ENCODE measurements at places on chromosomes 11 and 22. TPM values are rescaled to one million over a fixed set of nuclear protein-coding genes. Genes with fewer than 3 reads are reported as not detected.

The SYNGR1 gene
- 16.8 TPM for total RNA-seq

The ADAMTS8 gene
- total RNA-seq = not detected

The RFPL3 gene
- total RNA-seq = not detected

The SLC7A4 gene
- total RNA-seq = 0.14 TPM

The TEF gene
- total RNA-seq = 6.3 TPM

The HBE1 gene
- not detected for total RNA-seq

DNA sequence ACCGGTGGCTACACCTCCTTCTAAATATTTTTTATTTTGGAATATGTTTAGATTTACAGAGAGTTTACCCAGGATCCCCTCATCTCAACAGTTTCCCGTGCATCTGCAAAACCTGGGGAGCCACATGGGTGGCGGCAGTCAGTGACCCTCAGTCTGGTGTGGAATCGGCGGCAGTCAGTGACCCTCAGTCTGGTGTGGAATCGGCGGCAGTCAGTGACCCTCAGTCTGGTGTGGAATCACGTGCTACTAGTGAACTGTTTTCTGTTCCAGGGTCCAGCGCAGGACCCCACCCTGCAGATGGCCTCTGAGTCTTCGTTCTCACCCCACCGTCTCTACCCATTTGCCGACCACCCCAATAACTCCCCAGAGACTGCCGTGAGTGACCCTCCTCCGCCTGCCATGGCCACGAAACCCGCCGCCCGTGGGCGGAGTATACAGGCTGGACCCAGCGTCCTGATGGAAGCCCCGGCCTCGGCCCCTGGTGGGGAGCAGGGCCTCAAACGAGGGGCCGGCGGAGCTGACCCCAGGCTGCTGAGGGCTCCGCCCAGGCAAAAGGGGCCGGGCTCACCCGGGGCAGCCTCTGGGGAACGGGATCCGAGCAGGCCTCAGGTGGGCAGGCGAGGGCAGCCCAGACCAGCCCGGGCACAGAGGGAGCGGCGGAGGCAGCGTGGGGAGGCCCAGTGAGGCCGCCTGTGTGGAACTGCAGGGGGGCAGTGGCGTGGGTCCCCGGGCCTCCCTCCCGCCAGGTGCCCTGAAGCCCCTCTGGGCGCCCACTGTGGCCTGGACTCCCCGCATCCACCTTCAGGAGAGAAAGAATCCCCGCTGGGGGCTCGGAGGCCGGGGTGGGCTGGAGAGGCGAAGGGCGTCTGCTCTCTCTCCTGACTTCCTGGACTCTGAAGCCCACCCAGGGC lies 2.5 kb downstream of the IL17REL start:
- no peak overlapping the region for H3K27ac ChIP-seq
- H3K4me1 ChIP-seq = peaks cover 23% of the 10 kb centered on the region
- no peak for DNase-seq
- peaks cover 5% of the 10 kb centered on the region for H3K36me3 ChIP-seq
- H3K4me3 ChIP-seq = no peak overlapping the region

GRCh38 chr11:76313913-76314740 lies 66.8 kb downstream of the THAP12 start:
- DNase-seq = no peak
- no peak overlapping the region for H3K27ac ChIP-seq
- peaks cover 53% of the 10 kb centered on the region for H3K27me3 ChIP-seq
- H3K36me3 ChIP-seq = no peaks in the 10 kb centered on the region
- H3K4me3 ChIP-seq = no peak overlapping the region

GRCh38 chr22:32650553-32651345 lies 150.8 kb upstream of the TIMP3 start:
- H3K36me3 ChIP-seq = no peaks in the 10 kb centered on the region
- no peak overlapping the region for H3K27ac ChIP-seq
- no peak overlapping the region for H3K4me3 ChIP-seq
- no peak for DNase-seq

DNA sequence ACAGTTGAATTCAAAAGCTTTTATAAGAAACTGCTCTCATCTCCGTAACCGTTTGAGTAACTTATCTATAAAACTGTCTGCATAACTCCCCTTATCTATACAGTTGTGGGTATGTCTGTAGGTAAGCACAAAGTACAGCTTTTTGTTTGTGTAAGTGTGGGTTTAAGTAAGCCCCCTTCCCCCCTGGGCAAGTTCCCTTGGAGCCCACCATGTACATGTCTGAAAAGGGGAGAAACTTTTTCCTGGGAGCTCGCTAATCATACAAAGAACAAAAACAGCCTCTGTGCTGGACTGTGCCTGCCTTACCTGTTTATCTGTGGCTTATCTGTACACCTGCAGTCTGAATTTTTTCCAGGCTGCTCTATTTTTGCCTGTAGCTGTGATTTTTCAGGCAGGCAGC lies 36.3 kb upstream of the TMEM45B start:
- H3K27ac ChIP-seq = no peak overlapping the region
- H3K4me1 ChIP-seq = no peaks in the 10 kb centered on the region
- H3K27me3 ChIP-seq = no peaks in the 10 kb centered on the region

DNA sequence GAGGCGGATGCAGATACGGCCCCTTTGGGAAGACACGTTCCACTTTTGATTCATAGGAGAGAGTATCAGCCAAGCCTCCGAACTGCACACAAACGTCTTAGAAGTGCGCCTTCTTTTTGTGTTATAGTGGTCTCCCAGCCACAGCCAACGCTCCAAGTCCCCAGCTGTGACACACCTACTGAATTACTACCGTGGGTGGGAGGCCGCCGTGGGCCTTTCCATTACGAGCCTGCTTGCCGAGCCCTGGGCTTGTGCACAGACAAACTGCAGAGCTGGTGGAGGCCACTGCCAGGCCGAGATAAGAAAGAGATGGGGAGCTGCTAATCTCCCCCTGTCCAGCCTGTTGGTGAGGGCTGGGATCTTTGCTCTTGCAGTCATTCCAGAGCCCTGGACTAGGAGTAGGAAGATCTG lies 761 bp downstream of the HMBS start:
- H3K4me3 ChIP-seq = peak overlapping the region; percentile 80
- H3K27me3 ChIP-seq = no peaks in the 10 kb centered on the region
- H3K27ac ChIP-seq = peak overlapping the region; percentile 71
- H3K4me1 ChIP-seq = no peaks in the 10 kb centered on the region
- DNase-seq = no peak
- H3K36me3 ChIP-seq = peaks cover 26% of the 10 kb centered on the region

DNA sequence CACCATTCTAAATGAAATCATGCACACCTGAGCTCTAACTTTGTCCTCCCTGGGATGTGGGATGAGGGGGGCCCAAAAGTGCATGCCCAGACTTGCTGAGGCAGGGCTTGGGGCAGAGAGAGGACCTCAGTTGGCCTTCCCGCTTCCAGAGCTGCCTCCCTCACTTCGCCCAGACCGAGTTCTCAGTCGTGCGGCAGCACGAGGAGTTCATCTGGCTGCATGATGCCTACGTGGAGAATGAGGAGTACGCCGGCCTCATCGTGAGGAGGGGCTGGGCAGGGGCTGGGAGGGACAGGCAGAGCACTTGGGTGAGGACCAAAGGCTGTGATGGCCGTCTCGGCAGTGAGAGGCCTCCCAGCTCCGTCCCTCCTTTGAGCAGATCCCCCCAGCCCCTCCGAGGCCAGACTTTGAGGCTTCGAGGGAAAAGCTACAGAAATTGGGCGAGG lies 8.2 kb downstream of the CFL1 start:
- DNase-seq = no peak
- H3K4me3 ChIP-seq = no peak overlapping the region
- H3K27ac ChIP-seq = no peak overlapping the region
- H3K27me3 ChIP-seq = no peaks in the 10 kb centered on the region
- H3K4me1 ChIP-seq = peaks cover 15% of the 10 kb centered on the region

DNA sequence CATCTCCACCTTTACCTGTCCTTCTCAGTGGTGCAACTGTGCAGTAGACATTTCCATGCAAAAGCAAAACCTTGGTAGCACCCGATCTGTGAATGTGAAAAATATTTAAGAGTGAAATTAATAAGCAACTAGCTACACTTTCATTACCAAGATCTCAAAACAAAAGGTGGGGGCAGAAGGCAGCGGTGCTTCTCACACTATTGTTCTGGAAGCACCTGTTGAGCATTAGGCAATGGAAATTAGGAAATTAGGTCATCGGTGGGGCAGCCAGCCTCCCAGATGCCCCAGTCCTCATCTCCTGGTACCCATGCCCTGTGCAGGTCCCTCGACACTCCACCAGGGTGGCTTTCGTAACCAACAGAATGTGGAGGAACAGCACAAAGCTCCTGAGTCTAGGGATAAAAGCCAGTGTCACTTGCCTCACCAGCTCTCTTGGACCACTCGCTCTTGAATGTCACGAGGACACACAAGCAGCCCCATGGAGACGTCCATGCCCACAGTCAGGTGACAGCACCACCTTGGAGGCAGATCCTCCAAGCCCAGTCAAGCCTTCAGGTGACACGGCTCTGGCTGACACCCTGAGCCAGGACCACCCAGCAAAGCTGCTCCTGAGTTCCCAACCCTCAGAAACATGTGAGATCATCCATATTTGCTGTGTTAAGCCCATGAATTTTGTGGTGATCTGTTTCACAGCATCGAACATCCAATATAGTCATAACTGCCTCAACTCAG lies 3.3 kb downstream of the LTO1 start:
- no peaks in the 10 kb centered on the region for H3K27me3 ChIP-seq
- peaks cover 26% of the 10 kb centered on the region for H3K4me1 ChIP-seq
- DNase-seq = no peak
- H3K36me3 ChIP-seq = peaks cover 58% of the 10 kb centered on the region
- H3K4me3 ChIP-seq = no peak overlapping the region

DNA sequence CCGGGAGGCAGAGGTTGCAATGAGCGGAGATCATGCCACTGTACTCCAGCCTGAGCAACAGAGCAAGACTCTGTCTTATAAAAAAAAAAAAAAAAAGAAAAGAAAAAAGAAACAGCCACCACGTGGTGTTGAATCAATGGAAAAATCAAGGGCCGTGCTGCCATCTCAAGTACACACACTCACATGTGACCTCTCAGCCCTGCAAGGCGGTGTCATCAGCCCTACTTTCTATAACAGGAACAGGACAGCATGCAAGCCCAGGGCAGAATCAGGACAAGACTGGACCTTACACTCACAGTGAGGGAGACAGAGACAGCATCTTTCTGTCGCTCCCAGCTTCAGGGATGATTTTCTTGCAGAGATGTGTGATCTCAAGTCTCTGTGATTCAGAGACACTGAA lies 179.6 kb downstream of the MPPED1 start:
- H3K4me1 ChIP-seq = no peaks in the 10 kb centered on the region
- no peaks in the 10 kb centered on the region for H3K36me3 ChIP-seq
- no peak overlapping the region for H3K4me3 ChIP-seq

DNA sequence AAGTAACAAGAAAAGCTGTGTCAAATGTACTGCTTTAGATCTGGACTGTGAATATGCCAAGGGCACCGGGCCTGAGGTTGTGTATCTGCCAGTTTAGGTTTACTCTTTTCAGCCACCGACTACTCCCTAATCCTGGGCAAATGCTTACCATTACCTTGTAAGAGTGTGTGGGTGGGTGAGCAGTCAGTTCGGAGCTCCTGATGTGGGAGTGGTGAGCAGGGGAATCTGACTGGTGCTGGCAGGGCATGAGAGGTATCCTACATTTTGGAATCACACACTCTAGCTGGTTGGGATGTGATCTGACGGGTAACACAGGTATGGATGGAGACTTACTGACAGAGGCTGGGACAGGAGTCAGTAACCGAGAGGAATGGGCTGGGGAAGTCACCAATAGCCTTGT lies 2.6 kb upstream of the FAM180B start:
- H3K27ac ChIP-seq = no peak overlapping the region
- H3K4me3 ChIP-seq = no peak overlapping the region
- H3K36me3 ChIP-seq = peaks cover 18% of the 10 kb centered on the region
- peaks cover 10% of the 10 kb centered on the region for H3K4me1 ChIP-seq
- DNase-seq = no peak

GRCh38 chr11:92492372-92492771 lies 267.8 kb downstream of the FAT3 start:
- no peaks in the 10 kb centered on the region for H3K36me3 ChIP-seq
- H3K27ac ChIP-seq = no peak overlapping the region
- H3K27me3 ChIP-seq = no peaks in the 10 kb centered on the region
- no peak for DNase-seq

GRCh38 chr11:98771791-98772190 lies 249.0 kb upstream of the CNTN5 start:
- no peak overlapping the region for H3K27ac ChIP-seq
- no peaks in the 10 kb centered on the region for H3K27me3 ChIP-seq
- DNase-seq = no peak
- H3K4me3 ChIP-seq = no peak overlapping the region

DNA sequence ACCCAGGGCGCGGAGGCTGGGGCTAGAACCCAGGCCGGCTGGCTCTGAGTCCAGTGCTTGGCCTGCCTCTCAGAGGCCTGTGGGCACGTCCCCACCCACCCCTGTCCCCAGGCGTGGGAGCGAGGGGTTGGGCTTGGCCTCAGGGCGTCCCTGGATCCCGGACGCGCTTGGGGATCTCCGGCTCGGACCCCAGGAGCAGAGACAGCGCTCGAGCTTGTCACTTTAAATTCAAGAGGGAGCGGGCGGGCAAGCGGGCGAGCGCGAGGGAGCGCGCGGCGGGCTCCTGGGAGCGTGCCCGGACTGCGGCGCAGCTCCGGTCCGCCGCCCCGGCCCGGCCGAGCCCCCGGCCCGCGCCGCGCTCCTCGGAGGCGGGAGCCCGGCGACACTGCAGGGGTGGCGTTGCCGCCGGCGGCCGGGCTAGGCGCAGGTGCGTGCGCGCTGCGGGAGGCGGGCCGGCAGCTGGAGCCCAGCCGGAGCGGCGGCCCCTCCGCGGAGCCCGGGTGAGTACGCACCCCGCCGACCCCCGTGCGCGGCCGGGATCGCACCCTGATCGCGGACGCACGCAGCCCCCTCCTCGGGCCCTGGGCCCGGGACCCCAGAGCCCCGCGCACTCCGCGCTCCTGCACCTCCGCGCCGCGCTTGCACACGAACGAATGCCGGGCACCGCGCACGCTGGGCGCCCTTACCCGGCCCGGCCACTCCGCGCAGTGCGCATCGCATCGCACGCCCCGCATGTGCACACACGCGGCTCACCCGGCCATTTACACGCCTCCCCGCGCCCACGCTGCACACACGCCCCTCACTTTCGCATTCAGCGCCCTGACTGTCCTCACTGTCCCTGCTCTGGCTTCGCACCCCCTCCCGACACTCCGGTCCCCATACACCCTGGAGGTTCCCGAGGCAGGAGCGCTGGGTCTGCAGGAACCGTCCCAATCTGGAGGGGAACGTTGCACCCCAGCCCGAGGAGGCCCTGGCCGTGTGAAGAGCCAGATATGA lies at the start of gene SYT12:
SYT12 (plus strand) TSS at position 174 of the 996 bp plus-strand sequence. CDS start 7,011 bp downstream, outside the sequence.
- peak; percentile 34 for DNase-seq
- peak within 1 kb of the TSS; percentile 75 for H3K4me3 ChIP-seq
- peaks cover 15% of the 10 kb centered on the region for H3K36me3 ChIP-seq
- H3K27ac ChIP-seq = peak within 1 kb of the TSS; percentile 47
- peaks cover 36% of the 10 kb centered on the region for H3K4me1 ChIP-seq

Measured in Calu3 (cell line).